CD14-positive monocyte (primary cell): ENCODE measurements at places on chromosomes 2 and 18. TPM values are rescaled to one million over a fixed set of nuclear protein-coding genes. Genes with fewer than 3 reads are reported as not detected.

The ECEL1 gene
- not detected for polyA plus RNA-seq

The GALNT14 gene
- not detected in 2 replicates for polyA plus RNA-seq

The SKA1 gene
- polyA plus RNA-seq: not detected

The CD226 gene
- polyA plus RNA-seq: 0.23 and 0.65 TPM in 2 replicates

The SCN1A gene
- not detected for polyA plus RNA-seq

The UGT1A10 gene
- polyA plus RNA-seq: not detected in 2 replicates

The ERLEC1 gene
- 23.7 TPM for polyA plus RNA-seq

The HJURP gene
- not detected for polyA plus RNA-seq

The AGXT gene
- not detected for polyA plus RNA-seq

The LAMA1 gene
- not detected for polyA plus RNA-seq

The PAX8 gene
- 0.26 TPM for polyA plus RNA-seq

The ACMSD gene
- polyA plus RNA-seq: not detected in 2 replicates

The RGPD4 gene
- polyA plus RNA-seq: not detected in 2 replicates

The SLC23A3 gene
- polyA plus RNA-seq: 0.47 and 1.1 TPM in 2 replicates

The OR6B2 gene
- not detected for polyA plus RNA-seq

The GPR17 gene
- not detected for polyA plus RNA-seq

The TUBA4B gene
- not detected in 2 replicates for polyA plus RNA-seq

The PFN4 gene
- not detected for polyA plus RNA-seq

The POTEI gene
- not detected for polyA plus RNA-seq

The CHRND gene
- not detected in 2 replicates for polyA plus RNA-seq

The GYPC gene
- 21.7 TPM for polyA plus RNA-seq

The USP14 gene
- 22.4 TPM for polyA plus RNA-seq

The LHCGR gene
- not detected for polyA plus RNA-seq

The PLCD4 gene
- 0.03 and 0.05 TPM in 2 replicates for polyA plus RNA-seq

The EFEMP1 gene
- polyA plus RNA-seq: not detected

The MBP gene
- 45.9 and 47.7 TPM in 2 replicates for polyA plus RNA-seq

The ANTXR1 gene
- not detected for polyA plus RNA-seq

The CDK15 gene
- polyA plus RNA-seq: not detected

The ANKRD30B gene
- polyA plus RNA-seq: not detected in 2 replicates

The KCNG2 gene
- polyA plus RNA-seq: 0.04 and 0.17 TPM in 2 replicates

The UCN gene
- polyA plus RNA-seq: 2.2 and 4.1 TPM in 2 replicates

The MROH2A gene
- polyA plus RNA-seq: not detected in 2 replicates

The PTPRN gene
- polyA plus RNA-seq: 0.22 TPM in 1 of 2 replicates, not detected in the other

The LCT gene
- polyA plus RNA-seq: not detected in 2 replicates

The PDE11A gene
- polyA plus RNA-seq: not detected in 2 replicates

The NT5C1B gene
- not detected in 2 replicates for polyA plus RNA-seq

The SRD5A2 gene
- not detected for polyA plus RNA-seq

The SLC5A7 gene
- not detected for polyA plus RNA-seq

The ERFE gene
- polyA plus RNA-seq: not detected

The LTBP1 gene
- polyA plus RNA-seq: not detected in 2 replicates
